Activated naive CD8-positive, alpha-beta T cell treated with anti-CD3 and anti-CD28 coated beads for 36 hours (primary cell): ENCODE measurements at places on chromosomes 6 and 20.
A peak's percentile ranks its signal among the peaks of the same experiment; 100 is the strongest.

- DNase-seq, result no peak
Observed at GRCh38 chr6:29925727-29926412, 16.5 kb upstream of the HLA-A start.

DNA sequence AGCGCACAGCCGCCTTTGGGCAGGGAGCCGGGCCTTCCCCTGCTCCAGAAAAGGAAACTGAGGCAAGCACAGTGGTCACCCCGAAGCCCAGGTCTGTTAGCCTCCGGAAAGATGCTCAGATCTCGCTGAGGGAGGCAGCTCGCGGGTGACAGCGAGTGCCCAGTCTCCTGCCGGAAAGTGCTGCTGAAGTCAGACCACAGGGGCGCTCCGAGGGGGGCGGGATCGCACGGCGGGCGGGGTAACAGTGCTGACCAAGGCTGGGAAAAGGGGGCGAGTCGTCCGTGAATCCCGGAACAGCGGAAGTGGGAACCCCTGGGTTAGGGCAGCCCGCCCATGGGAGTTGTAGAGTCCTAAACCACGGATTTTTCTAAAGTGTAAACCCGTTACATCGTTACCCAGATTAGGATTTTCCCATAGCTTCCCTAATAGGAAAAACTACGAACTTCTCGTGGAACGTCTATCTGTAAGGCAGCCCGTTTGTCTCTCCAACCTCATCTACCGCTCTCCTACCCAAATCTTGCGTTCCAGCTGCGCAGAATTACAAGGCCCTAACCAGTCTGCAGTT lies 504 bp downstream of the VPS16 start:
- peak; percentile 56 for DNase-seq

DNA sequence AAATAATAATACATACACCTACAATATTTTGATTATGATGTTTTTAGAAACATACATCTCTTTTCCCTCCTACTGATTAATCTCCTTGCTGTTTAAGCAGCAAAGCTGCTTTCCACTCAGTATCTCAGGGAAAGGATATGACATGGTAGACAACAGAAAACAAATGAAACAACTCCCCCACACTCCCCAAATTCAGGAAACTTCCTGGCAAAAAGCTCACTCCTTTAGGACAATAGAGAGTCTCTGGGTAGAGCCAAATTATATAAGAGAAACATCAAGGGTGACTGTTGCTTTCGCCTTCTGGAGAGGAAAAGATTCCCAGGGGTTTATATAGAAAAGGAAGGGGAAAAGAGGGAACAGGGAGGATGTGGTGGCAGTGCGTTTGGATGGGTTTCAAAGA lies 48.7 kb upstream of the AHI1 start:
- no peak for DNase-seq

DNA sequence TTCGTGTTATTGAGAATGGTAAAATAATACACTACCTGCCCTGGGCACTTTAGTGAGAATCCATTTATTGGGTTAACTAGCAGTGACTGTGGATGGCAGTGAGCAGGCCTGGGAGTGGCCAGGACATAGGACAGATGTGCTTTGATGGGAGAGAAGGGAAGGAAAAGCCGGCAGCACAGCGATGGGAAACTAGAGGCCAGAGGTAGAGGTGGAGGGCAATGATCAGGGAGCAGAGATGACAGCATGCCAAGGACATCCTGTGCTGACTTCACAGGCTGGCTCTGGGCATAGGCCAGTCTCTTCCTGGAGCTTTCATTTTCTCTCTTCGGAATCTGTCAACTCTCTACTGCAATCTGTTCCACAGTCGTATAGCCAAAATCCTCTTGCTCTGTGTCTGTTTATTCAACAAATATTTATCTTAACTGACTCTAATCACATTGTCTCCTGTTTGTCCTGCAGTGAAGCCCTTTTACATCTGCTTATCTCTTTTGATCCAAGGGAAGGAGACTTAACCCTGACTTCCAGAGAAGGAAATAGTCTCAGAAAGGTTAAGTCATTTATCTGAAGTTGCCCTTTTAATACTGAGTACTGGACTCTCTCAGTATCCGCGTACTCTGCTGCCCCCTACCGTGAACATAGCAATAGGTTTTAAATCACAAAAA lies 18.4 kb upstream of the MMP24 start:
- DNase-seq, result peak; percentile 73

- no peak for DNase-seq
Observed at GRCh38 chr20:2703716-2704475, 11.3 kb downstream of the EBF4 start.

- DNase-seq, result no peak
Observed at GRCh38 chr20:17965042-17965697, 3.4 kb downstream of the SNX5 start.

GRCh38 chr6:166825553-166826145 lies 130.7 kb downstream of the RNASET2 start:
- no peak for DNase-seq

- DNase-seq, result no peak
Observed at GRCh38 chr6:120304223-120304622, 954.7 kb upstream of the MAN1A1 start.

- DNase-seq, result no peak
Observed at GRCh38 chr20:20562507-20562906, 149.9 kb downstream of the RALGAPA2 start.

GRCh38 chr6:152697634-152698033 lies at the start of gene MYCT1:
MYCT1 (plus strand) TSS chr6:152697897; CDS start chr6:152697903, 6 bp downstream.
- no peak for DNase-seq

DNA sequence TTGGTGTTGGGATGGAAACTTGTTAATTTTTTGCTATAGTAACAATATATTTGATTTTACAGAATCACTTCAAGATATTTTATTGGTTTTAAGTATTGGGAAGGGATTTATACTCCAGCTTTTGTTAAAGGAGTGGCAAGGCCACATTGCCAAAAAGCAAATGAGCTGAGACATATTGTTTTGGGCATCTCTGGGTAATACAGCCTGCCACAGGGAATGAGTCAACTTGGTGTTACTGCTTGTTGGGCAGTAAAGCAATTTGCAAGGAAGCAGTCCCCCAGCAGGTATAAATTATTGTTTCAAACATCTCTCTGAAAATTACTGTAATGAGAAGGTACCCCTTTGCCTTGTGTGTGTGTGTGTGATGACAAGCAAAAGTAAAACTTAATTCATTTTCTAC lies 868.3 kb upstream of the FLRT3 start:
- DNase-seq, result no peak

GRCh38 chr6:81051952-81052351 lies 700.5 kb downstream of the TENT5A start:
- no peak for DNase-seq

GRCh38 chr6:7196019-7196402 lies 88.2 kb downstream of the RREB1 start:
- DNase-seq, result no peak

DNA sequence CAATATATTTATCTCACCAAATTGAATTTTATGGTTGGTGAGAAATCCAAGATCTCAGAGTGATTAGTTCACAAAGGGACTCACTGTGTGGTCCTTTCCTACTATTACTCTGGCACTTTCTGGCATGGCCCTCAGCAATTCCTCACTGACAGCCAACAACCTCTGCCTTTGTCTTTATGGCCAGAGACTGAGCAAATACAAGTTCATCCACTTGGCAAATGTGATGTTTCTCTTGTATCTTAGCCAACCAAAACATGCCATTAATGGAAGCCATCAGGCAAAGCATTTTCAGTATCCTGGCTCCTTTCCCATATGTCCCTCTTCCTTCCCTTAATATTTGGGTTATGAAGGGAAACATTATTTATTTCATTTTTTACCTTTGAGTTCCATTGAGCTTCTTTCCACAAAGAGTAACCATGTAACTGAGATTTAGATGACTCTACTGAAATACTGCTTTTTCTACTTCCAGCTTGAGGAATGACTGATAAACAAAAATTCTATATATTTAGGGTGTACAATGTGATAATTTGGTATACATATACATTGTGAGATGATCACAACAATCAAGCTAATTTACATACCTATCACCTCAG lies 30.8 kb upstream of the SMLR1 start:
- DNase-seq, result no peak

DNA sequence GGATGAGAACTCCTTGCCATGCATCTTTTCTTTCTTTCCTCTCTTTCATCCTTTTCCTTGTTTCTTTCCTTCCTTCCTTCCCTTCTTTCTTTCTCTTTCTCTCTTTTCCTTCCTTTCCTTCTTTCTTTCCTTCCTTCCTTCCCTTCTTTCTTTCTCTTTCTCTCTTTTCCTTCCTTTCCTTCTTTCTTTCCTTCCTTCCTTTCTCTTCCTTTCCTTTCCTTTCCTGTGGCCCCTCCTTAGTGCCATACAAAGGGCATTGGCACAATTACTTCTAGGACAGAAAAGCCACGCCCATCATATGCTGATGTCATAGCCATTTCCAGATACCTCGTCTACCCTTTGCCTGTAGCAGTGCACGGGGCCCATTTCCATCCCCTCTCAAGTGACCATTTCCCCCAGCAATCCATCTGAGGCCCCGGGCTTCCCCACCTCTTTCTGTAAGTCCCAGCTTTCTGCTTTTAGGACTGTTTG lies 2.2 kb upstream of the CENPB start:
- no peak for DNase-seq

- DNase-seq, result no peak
Observed at GRCh38 chr6:123681957-123682462, 45.3 kb upstream of the TRDN start.

DNA sequence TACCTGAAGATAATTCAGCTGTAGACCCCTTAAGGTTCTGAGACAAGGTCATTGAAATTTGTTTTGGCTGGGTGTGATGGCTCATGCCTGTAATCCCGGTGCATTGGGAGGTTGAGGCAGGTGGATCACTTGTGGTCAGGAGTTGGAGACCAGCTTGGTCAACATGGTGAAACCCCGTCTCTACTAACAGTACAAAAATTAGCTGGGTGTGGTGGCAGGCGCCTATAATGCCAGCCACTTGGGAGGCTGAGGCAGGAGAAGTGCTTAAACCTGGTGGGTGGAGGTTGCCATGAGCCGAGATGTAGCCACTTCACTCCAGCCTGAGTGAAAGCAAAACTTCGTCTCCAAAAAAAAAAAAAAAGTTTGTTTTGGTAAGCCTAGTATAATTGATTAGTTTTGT lies 11.0 kb downstream of the SRSF3 start:
- DNase-seq, result no peak

GRCh38 chr6:45231660-45232059 lies 96.5 kb upstream of the RUNX2 start:
- no peak for DNase-seq

GRCh38 chr20:60108397-60108796 lies 150.2 kb downstream of the CDH26 start:
- no peak for DNase-seq

- DNase-seq, result no peak
Observed at GRCh38 chr20:46814366-46815232, 80.0 kb upstream of the EYA2 start.

- no peak for DNase-seq
Observed at GRCh38 chr6:157646012-157646411, 177.0 kb upstream of the SNX9 start.

DNA sequence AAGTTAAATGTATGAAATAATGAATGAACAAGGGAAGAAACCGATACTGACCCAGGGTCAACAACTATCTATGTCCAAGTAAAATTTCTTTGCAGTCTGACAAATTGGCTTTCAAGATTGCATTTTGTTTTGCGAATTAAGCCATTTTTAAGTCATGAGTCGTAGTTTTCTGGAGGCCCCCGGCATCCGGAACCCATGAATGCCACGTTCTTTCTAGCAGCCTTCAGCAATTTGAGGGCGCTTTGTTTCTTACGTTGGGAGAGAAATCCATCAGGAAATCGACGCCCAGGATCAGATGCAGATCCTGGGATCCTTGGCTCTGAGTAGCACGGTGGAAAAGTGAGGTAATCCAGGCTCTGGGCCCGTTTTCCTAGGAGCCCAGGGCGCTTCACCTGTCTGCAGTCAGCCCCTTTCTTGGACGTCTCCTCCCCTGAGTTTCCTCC lies 309 bp upstream of the ABRACL start:
- no peak for DNase-seq

DNA sequence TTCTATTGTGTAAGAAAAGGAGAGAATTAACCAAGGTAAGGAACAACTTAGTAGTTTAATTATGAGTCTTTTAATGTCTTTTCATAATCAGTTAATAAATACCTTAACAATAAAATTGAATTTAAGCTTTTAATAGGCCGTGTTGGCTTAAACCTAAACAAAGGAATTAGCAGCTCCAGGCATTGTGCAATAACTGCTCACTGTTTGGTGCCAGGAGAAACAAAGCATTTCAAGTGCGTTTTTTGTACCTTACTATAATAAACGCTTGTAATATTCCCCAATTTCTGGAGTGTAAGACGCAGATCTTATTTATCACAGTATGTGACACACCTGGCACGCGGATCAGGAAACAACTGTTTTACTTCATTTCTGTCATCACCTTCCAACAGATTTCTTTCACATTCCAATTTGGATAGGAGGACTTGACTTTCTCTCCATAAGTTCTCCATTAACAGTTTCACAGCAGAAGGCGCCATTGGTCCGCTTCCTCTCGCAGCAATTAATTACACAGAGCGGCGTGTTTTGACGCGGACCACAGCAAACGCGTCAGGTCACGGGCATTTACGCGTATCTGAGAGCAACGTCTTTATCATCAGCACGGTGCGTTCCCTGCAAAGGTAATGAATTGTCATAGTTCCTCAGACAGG lies 335.8 kb upstream of the NT5E start:
- DNase-seq, result no peak

DNA sequence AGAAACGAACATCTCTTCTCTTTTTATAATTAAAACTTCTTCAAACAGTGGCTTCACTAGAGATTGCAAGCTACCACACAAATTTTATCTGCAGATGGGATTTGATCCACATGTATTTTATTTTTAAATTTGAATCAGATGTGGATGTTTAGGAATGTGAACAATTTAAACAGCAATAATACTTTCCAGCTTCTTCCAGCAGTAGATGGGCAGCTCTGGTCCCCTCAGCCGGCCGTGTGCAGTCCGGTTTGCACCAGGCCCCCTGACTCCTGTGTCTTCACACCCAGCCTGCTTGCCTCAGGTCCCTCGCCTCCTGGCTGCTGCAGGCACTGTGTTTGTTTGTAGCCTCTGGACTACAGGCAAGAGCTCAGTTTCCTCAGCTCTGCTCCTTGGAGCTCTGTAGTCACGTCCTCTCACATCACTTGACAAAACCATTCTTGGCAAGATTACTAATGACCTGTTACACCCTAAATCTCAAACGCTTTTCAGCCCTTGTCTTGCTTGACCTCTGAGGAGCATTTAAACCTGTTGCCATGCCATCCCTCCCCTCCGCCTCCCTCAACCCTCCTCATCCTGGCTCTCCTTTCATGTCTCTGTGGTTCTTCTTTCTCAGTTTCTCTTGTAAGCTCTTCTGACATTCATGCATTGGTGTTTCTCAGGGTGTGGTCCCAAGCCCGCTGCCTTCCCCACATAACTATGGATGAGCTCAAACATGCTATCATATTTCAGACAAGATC lies 13.2 kb upstream of the ZBTB24 start:
- no peak for DNase-seq

DNA sequence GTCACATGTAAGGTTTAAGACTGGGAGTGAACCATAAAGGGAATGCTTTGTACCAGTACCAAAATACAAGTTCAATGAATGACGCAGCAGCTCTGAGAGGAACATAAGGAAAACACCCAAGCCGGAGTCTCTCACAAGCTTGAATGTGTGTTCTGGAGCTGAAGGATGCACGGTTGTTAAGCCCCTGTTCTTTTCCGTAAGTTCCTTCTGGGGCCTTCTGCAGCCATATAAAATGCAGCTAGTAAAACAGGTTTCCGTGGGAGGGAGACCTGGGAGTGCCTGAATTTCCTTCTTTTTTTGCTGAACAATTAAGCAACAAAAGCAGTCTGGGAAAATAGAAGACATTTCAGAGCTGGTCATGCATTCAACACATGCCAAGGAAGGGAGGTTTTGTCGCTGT lies 73.2 kb upstream of the JAG1 start:
- DNase-seq, result no peak
